Ovary (tissue), 10 donors: ENCODE measurements at places on chromosomes 7 and 10. TPM values are rescaled to one million over a fixed set of nuclear protein-coding genes. Genes with fewer than 3 reads are reported as not detected.

The CCDC6 gene
- 12.2 TPM for polyA plus RNA-seq

The ABCC2 gene
- polyA plus RNA-seq = 0.22 TPM

The FAM131B gene
- 0.29 TPM for polyA plus RNA-seq

The IFIT3 gene
- polyA plus RNA-seq = 31.5 TPM

The ATXN7L1 gene
- polyA plus RNA-seq = 5.0 TPM

The SIRT1 gene
- polyA plus RNA-seq = 26.0 TPM

The MAD1L1 gene
- polyA plus RNA-seq = 17.1 TPM

The CYP17A1 gene
- 30.8 TPM for polyA plus RNA-seq

The ITIH5 gene
- polyA plus RNA-seq = 12.7 TPM

The VGF gene
- polyA plus RNA-seq = not detected

The SNX13 gene
- polyA plus RNA-seq = 12.1 TPM

The DKK1 gene
- 0.27 TPM for polyA plus RNA-seq

The METTL27 gene
- polyA plus RNA-seq = 3.0 TPM

The GPR26 gene
- not detected for polyA plus RNA-seq

The DPYSL4 gene
- polyA plus RNA-seq = 0.27 TPM

The DGKB gene
- 0.18 TPM for polyA plus RNA-seq

The ACTL6B gene
- polyA plus RNA-seq = not detected

The C10orf95 gene
- polyA plus RNA-seq = 0.11 TPM

The ADAM12 gene
- polyA plus RNA-seq = 6.4 TPM
